CD4-positive, alpha-beta T cell treated with Interleukin-21 for 1 hour (primary cell): ENCODE measurements at places on chromosomes 1 and 21.

GRCh38 chr1:207838156-207839082 is 72.5 kb downstream of the CD34 start:
- no peak for DNase-seq

DNA sequence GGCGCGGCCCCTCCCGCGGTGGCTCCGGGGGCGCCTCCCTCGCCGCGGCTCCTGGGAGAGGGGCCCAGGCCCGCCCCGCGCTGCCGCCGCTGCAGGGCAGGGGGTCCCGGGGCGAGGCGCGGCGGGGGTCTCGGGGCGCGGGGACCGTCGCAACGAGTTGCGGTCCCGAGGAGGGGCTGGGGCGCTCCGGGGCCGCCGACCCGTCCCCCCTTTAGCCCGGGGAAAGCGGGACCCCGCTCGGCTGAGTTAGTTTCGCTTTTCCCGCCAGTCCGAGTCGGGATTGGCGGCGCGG is 493 bp downstream of the SPSB1 start:
- no peak for DNase-seq

GRCh38 chr1:50591598-50591997 is 168.4 kb upstream of the DMRTA2 start:
- DNase-seq, result no peak

DNA sequence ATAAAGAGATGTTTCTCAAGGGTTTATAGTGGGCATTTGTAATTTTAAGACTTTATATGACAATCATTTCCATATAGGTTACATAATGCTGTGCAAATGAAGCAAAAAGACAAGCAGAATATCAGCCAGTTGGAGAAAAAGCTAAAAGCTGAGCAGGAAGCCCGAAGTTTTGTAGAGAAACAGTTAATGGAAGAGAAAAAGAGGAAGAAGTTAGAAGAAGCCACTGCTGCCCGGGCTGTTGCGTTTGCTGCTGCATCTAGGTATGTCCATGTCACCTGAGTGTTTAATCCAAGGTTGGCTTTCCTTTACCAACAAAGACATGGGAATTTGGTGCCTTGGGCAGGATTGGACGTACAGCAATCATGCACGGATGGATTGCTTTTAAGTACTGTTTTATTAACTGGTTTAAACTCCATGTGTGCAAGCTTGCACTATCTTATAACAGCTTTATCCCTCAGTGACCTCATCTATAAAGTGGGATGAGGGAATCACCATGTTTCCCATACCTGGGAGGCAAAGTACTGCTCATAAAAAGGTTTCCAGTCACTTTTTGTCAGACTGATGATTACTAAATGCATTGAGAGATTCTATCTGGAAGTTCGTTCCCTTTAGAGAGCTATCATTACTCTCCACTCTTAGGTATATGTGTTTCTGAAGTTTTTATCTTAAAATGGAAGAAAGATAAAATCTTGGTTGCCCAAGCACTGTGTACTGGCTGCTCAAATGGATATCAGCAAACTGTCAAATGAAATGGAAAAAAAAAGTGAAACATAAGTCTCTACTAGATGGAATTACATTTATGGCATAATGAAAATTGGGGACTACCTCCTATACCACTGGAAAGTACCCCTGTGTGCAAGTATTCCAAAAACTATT is 55.1 kb downstream of the MACO1 start:
- no peak for DNase-seq

GRCh38 chr1:1419813-1420653 is 1.0 kb downstream of the ANKRD65 start:
- no peak for DNase-seq

DNA sequence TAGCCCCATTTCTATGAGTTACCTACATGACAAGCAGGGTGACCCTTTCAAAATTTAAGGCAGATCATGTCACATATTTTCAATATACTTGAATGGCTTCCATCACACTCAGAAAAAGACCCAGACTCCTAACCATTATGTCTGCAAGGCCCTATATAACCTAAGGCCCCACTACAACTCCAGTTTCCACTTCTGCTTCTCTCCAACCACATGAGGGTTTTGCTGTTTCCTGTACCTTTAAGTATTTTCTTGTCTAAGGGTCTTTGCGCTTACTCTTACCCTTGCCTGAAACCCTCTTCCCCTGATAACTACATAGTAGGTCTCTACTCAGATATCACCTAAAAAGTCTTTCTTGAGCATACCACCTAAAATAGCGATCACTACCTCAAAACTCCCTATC is 46.1 kb downstream of the SGIP1 start:
- no peak for DNase-seq

GRCh38 chr1:153542956-153543711 is 2.4 kb upstream of the S100A5 start:
- no peak for DNase-seq

DNA sequence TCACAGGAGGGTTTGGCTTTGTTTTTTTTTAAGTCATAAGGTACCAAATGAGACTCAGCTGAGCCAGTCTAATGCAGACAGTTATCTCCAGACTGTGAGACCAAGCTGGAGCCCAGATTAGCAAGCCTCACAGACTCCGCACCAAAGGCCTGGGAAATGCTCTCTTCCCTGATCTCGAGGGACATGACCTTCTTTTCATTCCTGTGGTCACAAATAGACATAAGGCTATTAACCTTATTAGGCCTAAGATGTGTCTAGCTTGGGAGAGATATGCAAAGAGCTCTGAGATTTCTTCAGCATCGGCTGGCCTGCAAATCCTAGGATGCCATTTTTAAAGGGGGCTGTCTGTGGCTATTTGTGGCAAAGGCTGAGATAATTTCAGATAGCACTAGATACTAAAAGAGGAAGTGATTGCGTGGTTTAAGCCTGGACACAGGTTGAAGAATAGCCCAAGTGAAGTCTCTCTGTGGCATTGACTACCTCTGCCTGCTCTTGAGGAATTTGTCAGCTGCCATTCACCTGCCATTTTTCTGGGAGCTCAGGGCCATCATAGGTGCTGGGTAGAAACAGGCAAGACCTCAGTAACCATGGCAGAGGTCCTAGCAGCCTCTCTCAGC is 301.3 kb downstream of the SIPA1L2 start:
- no peak for DNase-seq

DNA sequence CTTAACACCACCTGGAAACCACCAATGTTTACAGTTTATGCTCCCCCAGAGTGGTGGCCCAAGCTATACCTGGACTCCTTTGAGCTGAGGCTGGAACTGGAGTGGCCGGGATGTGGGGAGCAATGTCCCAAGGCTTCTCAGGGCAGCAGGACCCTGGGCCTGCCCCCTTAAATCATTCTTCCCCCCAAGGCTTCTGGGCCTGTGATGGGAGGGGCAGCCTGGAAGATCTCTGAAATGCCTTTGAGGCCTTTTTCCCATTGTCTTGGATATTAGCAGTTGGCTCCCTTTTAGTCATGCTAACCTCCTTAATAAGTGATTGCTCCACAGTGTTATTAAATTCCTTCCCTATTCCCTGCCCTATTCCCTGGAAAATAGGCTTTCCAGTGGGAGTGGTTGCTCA is 185.8 kb downstream of the HS2ST1 start:
- no peak for DNase-seq

- peak; percentile 55 for DNase-seq
Measured at GRCh38 chr1:107965110-107965991, at the start of gene VAV3. Gene VAV3 (minus strand): TSS chr1:107965180. CDS start chr1:107964869, 311 bp downstream.

GRCh38 chr1:229508823-229509337 is 739 bp upstream of the NUP133 start:
- DNase-seq, result no peak

GRCh38 chr1:3842912-3843311 is 14.1 kb downstream of the CEP104 start:
- no peak for DNase-seq

- no peak for DNase-seq
Measured at GRCh38 chr1:201693890-201694607, 134.9 kb upstream of the IPO9 start.

DNA sequence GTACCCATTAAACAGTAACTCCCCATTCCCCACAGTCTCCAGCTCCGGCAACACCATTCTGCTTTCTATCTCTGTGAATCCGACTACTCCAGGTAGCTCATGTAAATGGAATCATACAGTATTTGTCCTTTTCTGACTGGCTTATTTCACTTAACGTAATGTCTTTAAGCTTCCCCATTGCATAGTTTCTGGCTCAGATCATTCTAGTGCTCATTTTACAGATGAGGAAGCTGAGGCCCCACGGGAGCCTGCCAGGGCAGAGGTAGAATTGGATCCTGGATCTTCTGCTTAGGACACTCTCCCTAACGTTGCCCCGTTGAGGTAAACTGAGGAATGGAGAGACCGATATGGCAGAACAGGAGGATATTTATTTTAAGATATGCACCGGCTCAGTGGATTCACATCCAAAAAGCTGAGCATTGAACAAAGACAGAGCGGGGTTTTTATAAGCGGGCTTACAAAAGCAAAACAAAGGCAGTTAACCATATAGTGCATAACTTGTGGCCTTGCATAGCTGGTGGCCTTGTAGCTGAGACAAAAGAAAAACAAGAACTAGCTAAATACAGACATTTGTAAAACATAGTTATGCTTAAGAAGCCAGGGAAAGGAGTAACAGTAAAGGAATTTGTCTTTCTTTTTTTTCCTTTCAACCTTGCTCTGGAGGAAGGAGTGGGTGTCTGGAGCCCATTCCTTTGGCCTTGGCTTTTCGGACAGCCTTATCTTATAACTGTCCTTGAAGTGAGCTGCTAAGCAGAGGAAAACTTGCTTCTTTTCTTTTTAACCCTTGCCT is 15.3 kb upstream of the KLHDC8A start:
- no peak for DNase-seq

- DNase-seq, result peak; percentile 86
Measured at GRCh38 chr1:166489670-166490436, 323.1 kb upstream of the FAM78B start.

- no peak for DNase-seq
Measured at GRCh38 chr1:221709854-221710253, 32.0 kb downstream of the DUSP10 start.

DNA sequence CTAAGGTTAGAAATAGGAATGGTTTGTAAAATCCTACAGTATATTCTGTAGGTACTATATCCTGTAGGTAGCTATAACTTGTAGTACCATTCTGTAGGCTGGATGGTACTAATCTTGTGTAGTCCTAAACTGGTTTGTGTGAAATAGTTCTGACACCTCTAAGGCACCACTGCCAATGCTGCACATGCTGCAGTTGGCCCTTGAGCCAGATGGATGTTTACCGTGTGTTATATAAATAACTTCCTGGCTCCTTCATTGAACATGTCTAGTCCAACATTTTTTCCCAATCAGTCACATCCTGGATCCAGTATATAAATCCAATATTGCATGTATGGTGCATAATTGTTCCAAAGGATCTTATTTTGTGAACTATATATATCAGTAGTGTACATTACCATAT is 89.5 kb upstream of the GNG4 start:
- no peak for DNase-seq

GRCh38 chr1:82795508-82796149 is 994.9 kb downstream of the ADGRL2 start:
- DNase-seq, result no peak

GRCh38 chr1:12069623-12070244 is 6.6 kb downstream of the TNFRSF8 start:
- no peak for DNase-seq

GRCh38 chr1:58749646-58750045 is 34.2 kb downstream of the JUN start:
- no peak for DNase-seq

GRCh38 chr1:204121840-204122555 is 29.8 kb downstream of the ETNK2 start:
- no peak for DNase-seq

DNA sequence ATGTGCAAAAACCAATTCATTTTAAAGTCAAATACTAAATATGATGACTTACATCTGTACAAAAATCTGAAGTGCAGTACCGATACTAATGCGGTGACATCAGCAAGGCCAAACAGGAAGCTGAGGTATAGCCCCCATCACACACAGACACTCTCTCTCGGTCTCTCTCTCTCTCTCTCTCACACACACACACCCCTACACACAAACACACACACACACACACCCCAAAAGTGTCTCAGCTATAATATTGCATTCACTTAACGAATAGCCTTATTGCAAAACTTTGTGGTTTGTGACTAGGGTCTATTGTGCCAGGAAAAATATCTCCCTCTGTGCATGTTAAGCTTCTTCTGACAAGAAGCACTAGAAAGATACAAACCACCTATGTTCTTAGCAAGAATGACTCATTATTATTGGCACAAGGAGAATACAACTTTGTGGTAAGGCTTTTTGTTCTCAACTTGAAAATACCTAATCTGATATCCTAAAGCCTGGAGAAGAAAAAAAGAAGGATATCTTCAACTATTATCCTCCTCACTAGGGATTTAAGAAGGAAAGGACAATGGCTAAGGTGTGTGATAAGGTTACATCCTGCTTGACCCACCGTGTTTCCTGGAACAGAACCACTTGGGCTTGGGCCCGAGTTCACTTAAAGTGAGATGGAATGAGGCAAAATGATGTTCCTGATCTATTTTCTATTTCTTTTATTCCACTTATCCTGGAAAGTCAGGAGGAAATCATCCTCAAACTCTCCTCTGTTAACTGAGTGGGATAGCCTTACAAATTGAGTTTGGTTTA is 107.1 kb downstream of the NIBAN1 start:
- DNase-seq, result peak; percentile 78

DNA sequence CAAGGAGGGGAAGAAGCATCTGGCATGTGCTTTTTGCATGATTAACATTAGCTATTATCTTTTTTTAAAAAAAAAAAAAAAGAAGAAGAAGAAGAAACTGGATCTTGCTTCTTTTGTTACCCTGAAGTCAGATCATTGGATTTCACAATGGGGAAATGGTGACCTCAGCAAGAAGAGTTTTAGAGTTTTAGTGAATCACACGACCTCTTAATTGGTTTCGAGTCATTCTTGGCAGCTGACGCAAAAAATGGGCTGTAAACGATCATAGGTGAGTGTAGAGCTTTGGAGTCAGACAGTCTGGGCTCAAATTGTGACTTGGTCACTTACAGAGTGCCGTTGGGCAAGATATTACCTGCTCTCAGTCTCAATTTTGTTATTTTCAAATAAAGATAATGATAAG is 33.3 kb upstream of the PGBD5 start:
- no peak for DNase-seq

DNA sequence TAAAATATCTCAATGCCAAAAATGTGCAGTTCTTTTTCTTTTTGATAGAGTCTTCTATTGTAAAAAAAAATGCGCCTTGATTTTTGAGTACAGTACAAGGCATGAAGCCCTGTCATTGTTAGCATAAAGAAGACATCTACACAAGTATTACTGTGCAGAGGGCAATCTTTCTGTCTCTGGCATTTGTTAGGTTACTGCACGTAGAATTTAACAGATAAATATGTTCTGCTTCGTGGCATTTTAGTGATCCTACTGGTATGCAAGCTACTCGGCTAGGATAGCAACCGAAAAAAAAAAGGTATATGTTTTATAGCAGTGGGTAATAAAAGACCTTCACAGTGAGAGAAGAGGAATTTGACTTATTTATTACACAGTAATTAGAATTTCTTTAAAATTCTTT is 492.9 kb upstream of the ADGRL2 start:
- no peak for DNase-seq

GRCh38 chr1:223225061-223225460 is 82.0 kb upstream of the TLR5 start:
- DNase-seq, result no peak

DNA sequence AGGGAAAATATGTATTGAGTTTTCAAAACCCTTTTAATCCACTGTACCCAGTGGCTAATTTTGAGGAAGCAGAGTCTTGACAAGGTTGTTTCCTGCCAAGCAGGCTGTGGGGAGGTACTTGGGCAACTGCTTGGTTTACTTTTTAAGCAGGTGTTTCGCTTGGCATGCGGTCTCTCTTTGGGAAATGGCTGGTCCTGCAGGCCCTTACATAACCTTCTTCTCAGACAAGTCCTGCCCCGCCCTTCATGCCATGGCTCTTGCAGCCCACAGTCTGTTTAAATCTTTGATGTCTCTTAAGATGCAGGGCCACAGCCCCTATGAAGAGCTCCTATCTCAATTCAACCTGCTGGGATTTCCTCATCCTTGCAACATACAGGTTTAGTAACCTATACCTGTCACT is 36.0 kb upstream of the ABCD3 start:
- DNase-seq, result no peak
